ENCODE measurements at places on chromosomes 2 and 18.

- H3K27me3 ChIP-seq = peaks cover 24% of the 10 kb centered on the region
- no peak for DNase-seq
- no peaks in the 10 kb centered on the region for H3K36me3 ChIP-seq
- H3K4me3 ChIP-seq = no peak overlapping the region
Measured at GRCh38 chr2:72926811-72927465, 9.6 kb downstream of the EMX1 start.

DNA sequence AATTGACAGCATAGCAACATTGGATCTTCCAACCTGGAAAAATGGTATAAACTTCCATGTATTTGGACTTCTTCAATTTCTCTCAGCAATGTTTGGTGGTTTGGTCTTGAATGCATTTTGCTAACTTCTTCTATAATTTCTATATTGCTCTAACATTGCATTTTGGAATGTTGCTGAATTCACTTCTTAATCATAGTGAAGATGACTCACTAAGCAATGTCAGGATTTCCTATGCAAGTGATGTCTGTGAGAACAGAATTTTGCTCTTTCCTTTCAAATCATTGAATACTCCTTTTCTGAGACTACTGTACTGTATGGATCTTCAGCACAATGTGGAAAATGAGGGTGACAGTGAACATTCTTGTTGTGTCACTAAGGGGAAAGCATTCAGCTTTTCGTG lies 28.9 kb upstream of the CDH19 start:
- H3K27ac ChIP-seq = no peak overlapping the region
- H3K27me3 ChIP-seq = no peaks in the 10 kb centered on the region
- no peaks in the 10 kb centered on the region for H3K36me3 ChIP-seq
- H3K4me3 ChIP-seq = no peak overlapping the region

GRCh38 chr18:74529378-74529777 lies 4.9 kb upstream of the CNDP1 start:
- H3K36me3 ChIP-seq = no peaks in the 10 kb centered on the region
- DNase-seq = no peak
- no peak overlapping the region for H3K27ac ChIP-seq

GRCh38 chr18:7877609-7878008 lies 310.5 kb downstream of the PTPRM start:
- no peaks in the 10 kb centered on the region for H3K27me3 ChIP-seq
- peaks cover 6% of the 10 kb centered on the region for H3K4me1 ChIP-seq
- H3K36me3 ChIP-seq = no peaks in the 10 kb centered on the region

DNA sequence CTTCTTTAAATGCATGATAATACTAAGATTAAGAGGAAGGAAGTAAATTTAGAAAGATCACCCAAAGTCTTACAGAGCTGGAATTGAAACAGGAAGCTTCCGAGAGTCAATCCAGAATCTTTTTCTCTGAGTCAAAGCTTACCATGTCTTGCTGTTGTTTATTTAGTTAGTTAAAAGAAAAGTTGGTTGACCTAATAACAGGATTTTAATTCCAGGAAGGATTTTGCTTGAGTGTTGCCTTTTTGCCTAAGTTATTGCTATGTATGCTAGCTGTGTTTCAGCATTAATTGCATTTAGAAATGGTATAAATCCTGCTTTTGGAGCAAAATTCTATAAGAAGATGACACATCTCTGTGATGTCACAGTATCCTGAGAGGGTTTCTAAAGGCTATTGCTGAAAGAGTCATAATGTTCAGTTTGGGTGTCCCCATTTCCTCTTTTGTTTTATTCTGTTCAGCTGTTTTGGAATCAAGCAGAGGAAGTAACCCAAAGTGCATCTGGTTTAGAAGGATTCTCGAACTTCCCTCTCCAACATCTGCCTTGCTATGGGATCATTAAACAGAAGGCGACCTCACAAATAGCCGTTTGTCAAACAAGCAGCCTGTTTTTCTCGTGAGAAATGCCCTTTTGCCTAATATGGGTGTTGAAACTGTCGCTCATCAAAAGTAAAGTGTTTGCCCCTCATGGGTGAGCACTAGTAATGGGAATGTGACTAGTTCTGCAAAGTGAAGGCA lies 271.5 kb upstream of the MMADHC start:
- no peaks in the 10 kb centered on the region for H3K4me1 ChIP-seq
- H3K27ac ChIP-seq = no peak overlapping the region
- no peak overlapping the region for H3K4me3 ChIP-seq
- no peaks in the 10 kb centered on the region for H3K36me3 ChIP-seq

Measured in right lobe of liver (tissue), 6 donors.